ENCODE measurements at places on chromosomes 4 and X. TPM values are rescaled to one million over a fixed set of nuclear protein-coding genes. Genes with fewer than 3 reads are reported as not detected.

SHROOM3 gene
- total RNA-seq = 1.6 TPM

GYPE gene
- 3.3 TPM for total RNA-seq

ANK2 gene
- total RNA-seq = 150 TPM

RHOXF2 gene
- total RNA-seq = not detected

CRMP1 gene
- not detected for total RNA-seq
